ENCODE measurements at places on chromosomes 6 and 20.
A peak's percentile ranks its signal among the peaks of the same experiment; 100 is the strongest.

DNA sequence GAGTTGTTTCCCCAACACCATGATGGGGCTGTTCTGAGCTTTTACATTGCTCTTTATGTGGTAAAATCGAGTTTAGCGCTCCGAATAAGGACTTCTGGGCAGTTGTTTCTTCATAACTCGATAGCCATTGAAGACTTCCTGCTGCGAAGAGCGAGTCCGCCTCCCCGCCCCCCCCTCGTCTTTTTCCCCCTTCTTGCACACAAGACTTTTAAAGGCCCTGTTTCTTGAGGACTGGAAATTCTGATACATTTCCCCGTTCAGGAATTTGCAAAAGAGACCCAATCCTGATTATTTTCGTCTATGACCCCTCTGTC is 1.5 kb upstream of the CITED2 start:
- DNase-seq: no peak

DNA sequence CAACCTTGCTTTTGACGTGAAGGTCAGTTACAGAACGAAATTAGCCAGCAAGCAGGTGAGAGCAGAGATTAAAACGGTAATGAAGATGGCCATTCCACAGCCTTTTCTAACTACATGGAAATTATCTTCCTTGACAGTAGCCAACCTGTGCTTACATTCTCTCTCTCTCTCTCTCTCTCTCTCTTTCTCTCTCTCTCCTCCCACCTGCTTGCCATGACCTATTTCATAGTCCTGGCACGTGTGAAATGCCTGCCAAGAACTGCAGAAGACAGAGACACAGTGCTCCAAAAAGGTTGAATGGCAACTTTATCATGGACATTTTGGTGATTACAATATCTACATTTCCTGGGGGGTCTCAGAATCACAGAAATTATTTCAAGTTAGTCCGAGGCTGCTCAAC is 38.5 kb upstream of the SALL4 start:
- DNase-seq: no peak

DNA sequence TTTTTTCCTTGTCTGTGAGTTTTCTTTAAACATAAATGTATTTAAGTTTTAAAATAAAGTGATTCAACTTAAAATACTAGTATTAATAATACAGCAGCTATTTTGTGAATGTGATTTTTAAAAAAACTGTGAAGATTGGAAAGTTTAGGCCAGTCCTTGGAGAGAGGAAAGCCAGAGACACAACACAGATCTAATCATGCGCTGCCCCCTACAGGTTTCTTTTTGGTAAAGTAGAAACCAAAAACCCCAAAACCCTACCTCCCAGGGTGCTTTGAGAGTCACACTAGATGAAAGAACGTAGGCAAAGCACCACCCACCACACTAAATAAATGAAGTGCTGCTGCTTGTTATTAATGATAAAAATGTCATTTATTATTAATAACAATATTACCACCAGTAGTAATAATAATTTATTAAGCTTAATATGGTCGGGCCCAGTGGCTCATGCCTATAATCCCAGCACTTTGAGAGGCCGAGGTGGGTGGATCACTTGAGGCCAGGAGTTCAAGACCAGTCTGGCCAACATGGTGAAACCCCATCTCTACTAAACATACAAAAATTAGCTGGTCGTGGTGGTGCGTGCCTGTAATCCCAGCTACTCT is 33.7 kb downstream of the SLC9A8 start:
- DNase-seq: peak; percentile 15

DNA sequence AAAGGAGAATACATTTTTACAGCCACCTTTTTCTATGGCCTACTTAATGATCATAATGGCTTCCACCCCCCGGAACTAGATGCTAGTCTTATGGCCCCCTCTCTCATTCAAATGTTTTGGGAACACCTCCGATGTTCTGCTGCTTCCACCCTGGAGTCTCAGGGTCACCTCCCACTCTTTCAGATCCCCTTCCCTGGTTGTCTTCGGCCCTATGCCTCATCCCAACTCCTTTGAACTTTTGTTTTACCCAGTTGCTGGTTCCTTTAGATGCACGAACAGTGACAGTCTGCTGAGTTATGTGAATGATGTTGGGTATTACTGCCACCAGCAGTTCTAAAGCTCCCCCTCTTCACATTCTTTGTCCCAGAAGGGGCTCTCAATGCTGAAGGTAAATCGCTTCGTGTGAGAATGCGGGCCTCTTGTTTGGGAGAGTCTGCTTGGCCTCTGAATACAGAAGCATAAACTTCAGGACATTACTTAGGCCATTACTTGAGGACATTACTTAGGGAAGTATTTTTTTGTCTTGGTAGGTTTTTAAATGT is 309.1 kb downstream of the SOX4 start:
- DNase-seq: no peak

DNA sequence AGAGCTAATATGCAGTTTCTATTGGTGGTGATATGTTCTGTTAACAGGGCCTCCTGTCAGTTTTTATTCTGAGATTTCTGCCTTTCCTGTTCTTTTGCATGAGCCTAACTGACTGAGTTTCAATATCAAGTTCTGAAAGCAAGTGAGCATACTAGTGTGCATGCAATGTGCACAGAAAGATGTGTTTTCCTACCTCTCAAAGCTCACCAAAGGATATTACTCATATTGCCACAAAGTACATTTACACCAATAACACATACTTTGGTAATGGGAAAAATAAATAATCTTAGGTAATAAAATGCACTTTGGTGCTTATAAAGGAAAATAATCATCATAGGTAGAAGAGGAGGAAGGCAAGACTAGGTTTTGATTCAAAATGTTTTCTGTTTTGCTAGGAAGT is 195.0 kb downstream of the KHDC1L start:
- no peak for DNase-seq

GRCh38 chr6:135115834-135116233 is 61.2 kb upstream of the HBS1L start:
- DNase-seq: no peak

DNA sequence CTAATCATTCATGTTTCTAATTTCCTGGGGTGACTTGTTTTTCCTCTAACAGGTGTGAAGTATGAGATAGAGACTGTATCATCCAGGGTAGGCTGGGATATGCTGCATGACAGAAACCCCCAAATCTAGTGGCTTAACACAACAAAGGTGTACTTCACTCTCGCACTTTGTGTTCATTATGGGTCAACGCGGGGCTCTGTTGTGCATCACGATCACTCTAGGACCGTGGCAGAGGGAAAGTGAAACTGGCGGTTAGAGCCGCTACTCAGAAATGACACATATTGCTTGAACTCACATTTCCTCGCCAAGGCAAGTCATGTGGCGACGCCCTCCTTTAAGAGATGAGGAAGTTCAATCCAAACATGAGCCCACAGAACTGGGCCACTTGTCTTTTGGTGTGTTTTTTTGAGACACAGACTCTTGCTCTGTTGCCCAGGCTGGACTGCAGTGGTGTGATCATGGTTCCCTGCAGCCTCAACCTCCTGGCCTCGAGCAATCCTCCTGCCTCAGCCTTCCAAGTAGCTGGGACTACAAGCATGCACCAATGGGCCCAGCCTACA is 41.3 kb downstream of the PCNA start:
- DNase-seq: peak; percentile 71
